T-cell (primary cell): ENCODE measurements at places on chromosomes 2 and 18. TPM values are rescaled to one million over a fixed set of nuclear protein-coding genes. Genes with fewer than 3 reads are reported as not detected.

WNT6 gene
- not detected for total RNA-seq

CD226 gene
- 57.4 TPM for total RNA-seq

ICA1L gene
- 2.0 TPM for total RNA-seq

UNC80 gene
- not detected for total RNA-seq

LAMA1 gene
- 0.09 TPM for total RNA-seq

COBLL1 gene
- total RNA-seq, result 5.1 TPM

RASGRP3 gene
- 3.8 TPM for total RNA-seq

ZNF385B gene
- total RNA-seq, result not detected

ENOSF1 gene
- 70.8 TPM for total RNA-seq

MOCOS gene
- 0.16 TPM for total RNA-seq

MAPRE2 gene
- 96.7 TPM for total RNA-seq

RUFY4 gene
- 0.23 TPM for total RNA-seq

SLC16A14 gene
- 0.33 TPM for total RNA-seq

OBSL1 gene
- 1.2 TPM for total RNA-seq

ANKRD30B gene
- not detected for total RNA-seq

GPD2 gene
- total RNA-seq, result 10.5 TPM

METTL4 gene
- 19.9 TPM for total RNA-seq

MATN3 gene
- total RNA-seq, result not detected

MBP gene
- total RNA-seq, result 150 TPM

SAP130 gene
- 31.2 TPM for total RNA-seq

RPRM gene
- total RNA-seq, result not detected

CNDP1 gene
- 0.76 TPM for total RNA-seq

SGPP2 gene
- total RNA-seq, result 2.6 TPM

ADRA2B gene
- 0.16 TPM for total RNA-seq

DSEL gene
- total RNA-seq, result 0.82 TPM
